B cell (primary cell): ENCODE measurements at places on chromosomes 11 and 22. TPM values are rescaled to one million over a fixed set of nuclear protein-coding genes. Genes with fewer than 3 reads are reported as not detected.

KRTAP5-7 gene
- 0.59 and 0.70 TPM in 2 replicates for total RNA-seq

DNA sequence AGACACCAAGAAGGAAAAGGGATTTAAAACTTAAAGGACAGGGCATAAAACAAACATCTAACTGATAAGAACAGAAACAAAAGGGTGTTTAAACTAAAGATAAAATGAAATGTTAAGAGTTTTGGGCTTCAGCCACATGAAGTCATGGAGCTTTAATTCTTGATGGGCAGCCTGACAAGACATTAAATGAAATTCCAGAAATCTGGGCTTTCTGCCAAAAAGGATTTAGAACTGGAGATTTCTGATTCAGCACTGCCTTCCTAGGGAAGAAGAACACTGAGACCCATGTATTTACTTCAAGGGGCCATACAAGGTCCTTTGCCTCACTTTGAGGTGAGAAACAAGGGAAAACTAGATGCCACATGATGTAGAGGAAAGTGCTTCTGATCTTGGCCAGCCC lies 355.9 kb upstream of the RAG2 start:
- no peak for DNase-seq

GRCh38 chr11:134911514-134912180 lies 499.6 kb upstream of the B3GAT1 start:
- no peak for DNase-seq

GRCh38 chr11:95068549-95068948 lies 1.8 kb downstream of the SRSF8 start:
- DNase-seq = peak; percentile 84

EIF3D gene
- 257 and 274 TPM in 2 replicates for total RNA-seq

- no peak for DNase-seq
Observed at GRCh38 chr22:37126882-37127281, 17.4 kb upstream of the TMPRSS6 start.

DNA sequence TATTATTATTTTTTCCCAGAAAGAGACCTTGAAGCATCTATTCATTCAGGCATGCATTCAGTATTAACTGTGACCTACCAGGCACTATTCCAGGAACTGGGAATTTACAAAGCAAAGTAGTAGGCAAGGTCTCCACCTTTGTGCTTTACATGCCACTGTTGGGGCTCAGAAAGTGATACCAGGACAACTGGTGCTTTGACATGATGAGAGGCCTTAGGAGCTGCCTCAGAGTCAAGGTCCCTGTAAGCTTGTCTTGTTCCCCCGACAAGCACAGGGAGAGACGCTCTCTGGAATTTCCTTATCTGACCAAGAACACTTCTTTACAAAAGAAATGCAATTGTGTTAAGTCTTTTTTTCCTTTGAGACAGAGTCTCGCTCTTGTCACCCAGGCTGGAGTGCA lies 2.3 kb upstream of the HMOX1 start:
- no peak for DNase-seq

DNA sequence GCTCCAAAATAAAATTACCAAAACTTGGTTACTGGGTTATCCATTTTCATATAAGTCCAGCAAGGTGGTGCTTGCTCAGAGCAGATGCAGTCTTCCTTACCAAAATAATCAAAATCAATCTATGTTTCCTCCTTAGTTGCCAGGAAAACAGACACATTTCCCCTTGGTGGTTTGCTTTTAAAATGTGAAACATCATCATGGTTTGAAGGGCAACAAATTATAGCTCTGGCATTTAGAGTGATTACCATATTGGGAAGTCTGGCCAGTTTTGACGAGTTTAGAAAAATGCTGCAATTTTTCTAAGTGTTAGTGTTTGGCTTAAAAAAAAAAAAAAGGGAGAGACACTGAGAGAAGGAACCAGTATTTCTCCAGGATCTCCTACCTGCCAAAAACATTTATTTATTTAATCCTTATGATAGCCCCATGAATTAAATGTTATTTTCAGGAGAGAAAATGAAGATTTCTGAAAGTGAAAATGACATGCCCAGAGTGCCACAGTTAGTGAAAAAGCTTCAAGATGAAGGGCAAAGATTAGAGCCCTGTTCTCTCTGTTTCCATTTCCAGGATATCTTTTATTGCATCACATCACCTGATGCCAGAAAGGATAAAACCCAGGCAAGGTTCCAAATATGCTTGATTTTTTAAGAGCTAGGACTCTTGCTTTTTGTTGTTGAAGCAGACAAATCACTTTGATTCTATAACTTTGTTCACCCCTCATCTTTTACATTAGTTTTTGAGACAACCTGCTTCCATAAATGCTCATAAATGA lies 29.6 kb upstream of the TBCEL start:
- no peak for DNase-seq

TMEM258 gene
- total RNA-seq = 64.6 and 65.8 TPM in 2 replicates

CBLIF gene
- total RNA-seq = not detected in 2 replicates

MAPK11 gene
- 8.1 and 9.8 TPM in 2 replicates for total RNA-seq

DNA sequence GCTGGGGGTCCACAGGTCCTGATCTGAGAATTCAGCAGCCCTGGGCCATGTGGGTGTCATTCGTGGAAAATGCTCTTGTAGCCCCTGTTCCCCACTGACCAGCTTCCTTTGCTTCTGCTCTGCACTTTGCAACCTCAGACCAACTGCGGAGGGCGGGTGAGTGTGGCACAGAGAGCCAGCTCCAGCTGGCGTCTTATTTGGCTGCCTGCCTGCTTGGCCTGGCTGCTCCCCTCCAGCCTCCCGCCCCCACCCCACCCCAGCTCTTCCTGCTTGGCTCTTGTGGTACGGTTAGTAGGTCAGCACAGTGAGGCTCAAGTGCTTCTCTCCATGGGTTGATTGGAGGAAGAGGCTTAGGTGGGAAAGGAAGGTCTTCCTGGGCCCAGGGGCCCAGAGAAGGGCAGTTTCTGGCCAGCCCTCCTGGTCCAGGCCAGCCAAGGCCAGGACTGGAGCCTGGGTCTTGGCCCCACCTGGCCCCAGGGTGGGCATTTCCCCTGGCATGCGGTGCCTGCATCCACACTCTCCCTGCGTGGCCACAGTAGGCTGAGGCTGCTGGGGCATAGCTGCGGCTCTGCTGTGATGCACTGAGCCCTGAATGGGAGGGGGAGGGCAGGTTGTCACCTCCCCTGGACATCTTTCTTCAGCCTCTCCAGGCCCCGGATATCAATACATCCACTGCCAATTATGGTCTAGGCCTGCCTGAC lies 26.5 kb downstream of the MYO7A start:
- DNase-seq = no peak

GRCh38 chr22:38397189-38398085 lies 57.6 kb downstream of the KCNJ4 start:
- DNase-seq = peak; percentile 69

PRDM10 gene
- total RNA-seq = 17.5 and 18.1 TPM in 2 replicates

ACR gene
- total RNA-seq = not detected in 2 replicates

DNA sequence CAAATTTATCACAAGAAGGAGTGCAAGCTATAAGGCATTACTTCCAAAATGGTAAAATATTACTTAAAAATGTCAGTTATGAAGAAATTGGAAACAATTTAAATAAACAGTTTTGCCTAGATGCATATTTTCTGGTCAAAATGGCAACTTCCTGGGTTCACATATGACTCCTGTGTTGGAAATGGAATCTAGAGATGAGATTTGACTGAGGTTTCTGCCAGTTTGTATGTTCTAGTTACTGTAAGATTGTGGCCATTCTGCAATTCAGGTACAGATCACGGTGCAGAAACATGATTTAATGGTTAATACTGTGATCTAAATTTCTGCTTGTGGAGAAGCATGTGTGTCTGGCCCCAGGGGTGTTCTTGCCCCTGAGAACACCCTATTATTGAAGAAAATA lies 3.4 kb upstream of the OR4C6 start:
- no peak for DNase-seq

DNA sequence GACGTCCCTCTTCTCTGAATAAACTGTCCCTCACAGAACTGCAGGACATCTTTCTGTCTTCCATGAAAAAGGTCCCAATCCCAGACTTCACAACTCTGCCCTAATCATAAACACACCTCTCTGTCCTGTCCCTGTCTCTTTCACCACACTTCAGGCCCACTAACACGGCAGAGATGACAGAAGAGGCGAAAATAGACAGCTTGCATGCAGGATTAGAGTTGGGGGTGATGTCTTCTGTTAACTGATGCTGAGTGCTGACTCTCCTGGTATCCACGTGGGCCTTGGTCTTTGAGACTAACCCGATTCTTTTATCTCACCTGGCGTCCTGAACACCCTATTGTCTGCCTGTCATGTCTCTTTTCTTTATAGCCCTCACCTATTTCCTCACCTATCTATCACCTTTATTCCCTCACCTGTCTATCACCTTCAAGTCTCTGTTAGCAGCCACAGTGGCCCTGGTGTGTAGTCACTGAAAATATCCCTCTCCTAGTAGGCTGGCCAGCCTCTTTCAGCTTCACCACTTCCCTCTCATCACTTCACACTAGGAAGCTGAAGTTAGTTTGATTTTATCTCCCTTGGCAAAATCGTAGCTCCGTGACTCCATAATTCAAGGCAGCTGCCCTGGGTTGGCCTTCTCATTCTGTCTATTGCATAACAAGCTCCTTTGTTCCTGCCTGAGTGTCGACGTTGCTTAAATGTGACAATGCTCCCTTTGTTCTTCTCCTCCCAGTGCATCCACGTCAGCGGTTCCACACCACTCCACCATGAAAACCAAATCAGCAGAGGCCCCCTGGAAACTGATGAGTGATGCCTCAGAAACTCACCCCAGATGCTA lies 30.6 kb upstream of the DRD2 start:
- DNase-seq = no peak

DNA sequence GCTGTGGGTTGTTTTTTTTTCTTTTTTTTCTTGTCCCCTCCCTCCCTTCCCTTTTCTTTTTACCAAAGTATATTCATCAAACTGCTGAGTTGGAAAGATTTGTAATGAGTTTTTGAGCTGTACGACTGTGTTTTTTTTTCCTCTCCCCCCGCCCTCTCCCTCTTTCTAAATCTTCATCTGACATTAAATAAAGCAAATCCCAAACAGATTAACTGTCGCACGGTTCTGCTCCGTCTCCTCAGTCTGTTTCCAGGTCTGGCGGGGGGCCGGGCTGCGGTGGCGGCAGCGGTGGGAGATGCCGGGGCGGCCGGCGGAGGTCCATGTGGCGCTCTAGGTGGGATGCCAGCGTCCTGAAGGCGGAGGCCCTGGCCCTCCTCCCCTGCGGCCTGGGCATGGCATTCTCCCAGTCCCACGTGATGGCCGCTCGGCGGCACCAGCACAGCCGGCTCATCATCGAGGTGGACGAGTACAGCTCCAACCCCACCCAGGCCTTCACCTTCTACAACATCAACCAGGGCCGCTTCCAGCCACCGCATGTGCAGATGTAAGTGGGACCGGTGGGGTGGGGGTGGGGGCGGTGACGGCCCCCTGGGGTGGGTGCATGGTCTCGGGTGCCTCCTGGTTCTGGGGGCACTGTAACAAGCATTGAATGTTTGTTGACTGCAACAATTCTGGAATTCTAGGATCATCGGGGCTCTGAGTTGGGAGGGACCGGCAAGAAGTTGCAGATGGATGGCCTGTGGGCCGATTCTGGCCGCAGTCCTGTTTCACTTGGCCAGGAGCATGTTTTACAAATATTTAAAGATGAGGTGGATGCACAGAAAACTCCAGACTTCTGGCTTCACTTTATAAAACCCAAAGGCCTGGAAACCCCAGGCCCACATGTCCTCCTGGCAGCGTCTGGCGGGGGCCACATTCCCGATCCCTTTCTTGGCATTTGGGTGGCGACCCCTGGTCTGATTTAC lies 13.1 kb downstream of the MPPED1 start:
- DNase-seq = no peak

- DNase-seq = no peak
Observed at GRCh38 chr11:96506953-96507354, 117.1 kb downstream of the JRKL start.

PRG3 gene
- total RNA-seq = not detected in 2 replicates

MRGPRD gene
- total RNA-seq = not detected in 2 replicates

GRCh38 chr11:119031912-119032280 lies 1.2 kb upstream of the SLC37A4 start:
- DNase-seq = no peak

DNA sequence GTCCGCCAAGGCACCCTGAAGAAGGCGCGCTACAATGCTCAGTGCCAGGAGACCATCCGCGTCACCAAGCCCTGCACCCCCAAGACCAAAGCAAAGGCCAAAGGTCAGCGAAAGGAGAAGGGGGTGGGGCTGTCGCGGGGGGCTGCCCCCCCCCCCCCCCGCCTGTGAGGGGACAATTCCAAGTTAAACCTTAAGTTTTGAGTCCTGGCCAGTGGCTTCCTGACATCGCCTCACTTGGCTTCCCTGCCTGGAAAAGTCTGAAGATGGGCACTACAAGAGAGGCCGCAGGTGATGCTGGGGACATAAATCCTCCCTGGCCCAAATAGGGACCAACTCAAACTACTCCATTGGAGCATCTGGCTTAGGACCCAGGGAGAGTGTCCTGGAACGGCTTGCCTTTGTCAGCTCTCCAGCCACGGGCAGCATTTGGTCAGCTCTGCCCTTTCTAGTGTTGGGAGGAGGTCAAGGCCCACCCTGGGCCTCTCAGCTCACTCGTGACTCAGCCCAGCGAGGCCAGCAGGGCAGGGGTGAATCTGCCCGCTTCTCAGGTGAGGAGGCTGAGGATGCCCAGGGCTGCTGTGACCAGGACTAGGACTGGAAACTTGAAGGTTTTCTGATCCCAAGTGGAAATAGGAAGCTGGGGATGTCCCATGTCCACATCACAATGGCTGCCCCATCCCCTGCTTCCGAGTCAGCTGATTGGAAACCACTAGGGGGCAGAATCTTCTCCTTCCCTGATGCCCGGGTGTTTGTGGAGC lies 1.4 kb downstream of the MDK start:
- DNase-seq = no peak

SNX32 gene
- total RNA-seq = 0.34 and 0.57 TPM in 2 replicates

FXYD2 gene
- total RNA-seq = 13.5 and 19.5 TPM in 2 replicates

DNA sequence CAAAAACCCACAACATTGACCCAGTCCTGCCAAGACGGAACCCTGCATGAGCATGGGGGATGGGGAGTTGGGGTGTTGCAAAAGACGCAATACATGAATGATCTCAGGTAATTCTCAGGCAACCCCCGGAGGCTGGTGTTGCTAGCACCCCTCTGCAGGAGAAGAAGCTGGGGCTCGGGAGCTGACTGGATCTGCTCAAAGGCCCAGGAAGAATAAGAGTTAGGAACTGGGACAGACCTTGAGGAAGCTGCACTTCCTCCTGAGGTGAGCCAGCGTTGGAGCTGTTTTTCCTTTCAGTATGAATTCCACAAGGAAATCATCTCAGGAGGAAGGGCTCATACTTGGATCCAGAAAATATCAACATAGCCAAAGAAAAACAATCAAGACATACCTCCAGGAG lies at the start of gene KRTAP5-9:
TSS of gene KRTAP5-9 (plus strand) at position 301 of the 400 bp plus-strand sequence. CDS start 238 bp downstream, outside the sequence.
- no peak for DNase-seq
